Mesothelial cell of epicardium (in vitro differentiated cells): ENCODE measurements at places on chromosomes 5 and 9.

DNA sequence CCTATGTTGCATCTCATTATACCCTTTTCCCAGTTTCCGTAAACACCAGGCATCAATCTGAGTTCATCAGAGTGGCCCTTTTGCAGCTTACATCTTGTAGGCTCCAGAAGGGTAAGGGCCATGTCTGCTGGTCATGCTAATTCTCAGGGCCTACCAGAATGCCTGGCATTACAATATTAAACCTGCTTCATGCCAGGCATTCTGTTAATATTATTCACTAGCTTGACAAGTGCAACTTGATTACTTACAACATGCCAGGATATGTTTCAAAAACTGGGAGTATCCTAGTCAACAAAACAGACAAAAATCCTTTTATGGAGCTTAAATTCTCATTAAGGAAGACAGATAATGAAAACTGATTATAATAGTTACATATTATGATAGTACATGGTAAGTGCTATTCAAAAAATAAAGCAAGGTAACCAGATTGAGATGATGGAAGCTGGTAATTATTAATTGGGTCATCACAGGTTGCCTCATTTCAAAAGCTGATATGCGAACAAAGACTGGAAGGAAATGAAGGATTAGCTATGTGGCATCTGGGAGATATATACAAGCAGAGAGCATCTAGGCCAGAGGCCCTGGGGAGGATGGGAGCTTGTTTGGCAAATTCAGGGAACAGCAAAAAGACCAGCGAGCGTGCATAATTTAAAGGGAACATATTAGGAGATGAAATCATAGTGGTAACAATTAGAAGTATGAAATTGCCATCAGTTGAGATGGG, 406.3 kb downstream of the DMRT2 start:
- no peak for DNase-seq

- DNase-seq = no peak
These were observed 37.9 kb downstream of the MED27 start for GRCh38 chr9:132041798-132042197.

- DNase-seq = no peak
These were observed 7.2 kb downstream of the ISOC1 start for GRCh38 chr5:129101794-129102193.

DNA sequence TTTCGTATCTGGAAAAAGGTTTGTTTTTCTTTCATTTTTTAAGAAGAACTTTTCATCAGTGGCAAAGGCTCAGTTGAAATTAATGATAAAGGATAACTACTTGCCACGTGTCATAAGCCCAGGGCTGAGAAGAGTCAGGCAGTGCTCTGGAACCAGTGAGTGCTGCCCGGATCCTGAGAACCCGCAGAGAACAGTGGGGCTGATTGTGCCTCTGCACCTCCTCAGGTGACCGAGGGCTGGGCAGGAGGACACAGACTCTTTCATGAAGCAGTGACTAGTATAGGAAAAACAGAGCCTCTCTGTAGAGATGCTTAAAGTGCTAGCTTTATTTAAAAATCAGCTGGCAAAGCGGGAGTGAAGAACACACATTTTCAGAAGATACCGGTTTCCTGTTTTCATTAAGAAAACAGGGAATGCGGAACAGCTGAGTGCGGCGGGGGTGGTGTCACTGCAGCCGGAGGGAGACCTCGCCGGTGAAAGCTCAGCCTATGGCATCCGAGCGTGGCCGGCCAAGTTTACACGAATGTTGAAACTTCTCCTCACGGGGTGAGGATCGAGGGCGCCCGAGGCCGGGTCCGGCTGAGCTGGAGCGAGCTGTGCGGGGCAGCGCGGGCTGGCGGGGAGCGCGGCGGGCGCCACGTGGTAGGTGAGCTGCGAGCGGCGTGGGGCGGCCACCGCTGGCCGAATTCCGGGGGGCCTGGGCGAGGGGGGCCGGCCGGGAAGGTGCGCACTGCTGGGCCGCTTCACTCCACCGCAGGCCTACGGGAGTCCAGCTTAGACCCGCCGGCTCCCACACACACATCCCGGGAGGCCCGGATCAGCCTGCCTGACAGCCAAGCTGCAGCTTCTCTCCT, 134.7 kb upstream of the DMRT1 start:
- DNase-seq = peak; percentile 70

DNA sequence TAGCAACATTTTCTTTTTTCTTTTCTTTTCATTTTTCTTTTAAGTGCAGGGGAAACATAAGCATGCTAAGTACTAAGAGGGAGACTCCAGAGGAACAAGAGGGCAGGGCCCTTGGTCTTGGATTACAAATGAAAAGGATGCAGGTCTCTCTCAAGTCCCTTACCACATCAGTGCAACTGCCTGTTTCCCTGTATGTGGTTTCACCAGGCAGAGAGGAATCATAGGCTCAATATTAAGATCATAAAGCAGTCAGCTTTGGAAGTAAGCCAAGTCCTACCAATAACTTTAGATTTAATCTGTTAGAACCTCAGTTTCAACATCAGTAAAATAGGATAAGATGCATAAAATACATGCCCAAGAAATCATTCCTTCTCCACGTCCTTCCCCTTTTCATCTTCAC, 422.7 kb upstream of the PAPPA start:
- no peak for DNase-seq

- DNase-seq = no peak
These were observed 70.5 kb upstream of the HMHB1 start for GRCh38 chr5:143741421-143741820.

GRCh38 chr5:170585273-170585948, 81.6 kb downstream of the KCNIP1 start:
- no peak for DNase-seq

DNA sequence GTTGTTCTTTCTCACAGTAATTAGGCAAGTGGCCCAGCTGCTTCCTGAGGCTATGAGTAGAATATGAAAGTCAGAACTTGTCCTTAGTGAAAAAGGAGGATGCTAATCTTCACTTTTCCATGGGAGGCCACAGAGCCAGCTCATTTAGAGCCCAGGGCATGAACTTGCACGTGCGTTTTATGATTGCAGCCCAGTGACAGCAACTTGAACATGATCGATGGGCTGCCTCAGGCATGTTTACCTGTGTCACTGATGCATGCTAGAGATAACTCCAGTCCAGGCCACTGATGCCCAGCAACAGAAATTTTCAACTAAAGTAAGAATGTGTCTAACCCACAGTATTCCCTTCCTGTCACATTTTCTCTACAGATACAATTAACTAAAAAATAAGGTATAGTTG, 179.3 kb downstream of the CTNND2 start:
- DNase-seq = no peak

DNA sequence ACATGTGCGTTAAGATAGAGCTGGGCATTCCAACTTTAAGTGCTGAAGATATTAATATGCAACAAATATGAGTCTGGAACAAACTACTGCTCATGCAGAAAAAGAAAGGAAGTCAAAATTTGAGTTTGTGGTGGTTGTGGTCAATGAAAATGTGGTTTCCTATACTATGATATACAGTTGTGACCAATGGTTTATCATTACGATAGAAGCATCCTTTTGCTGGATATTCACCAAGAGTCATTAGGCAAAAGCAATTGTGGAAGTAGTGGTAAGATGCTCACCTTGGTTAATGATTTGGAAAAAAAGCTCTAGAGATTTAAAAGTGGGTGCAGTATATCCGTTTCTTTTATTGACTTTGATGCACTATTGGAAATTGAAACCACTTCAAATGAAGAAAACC, 1007.0 kb downstream of the NR2F1-AS1 start:
- DNase-seq = no peak

DNA sequence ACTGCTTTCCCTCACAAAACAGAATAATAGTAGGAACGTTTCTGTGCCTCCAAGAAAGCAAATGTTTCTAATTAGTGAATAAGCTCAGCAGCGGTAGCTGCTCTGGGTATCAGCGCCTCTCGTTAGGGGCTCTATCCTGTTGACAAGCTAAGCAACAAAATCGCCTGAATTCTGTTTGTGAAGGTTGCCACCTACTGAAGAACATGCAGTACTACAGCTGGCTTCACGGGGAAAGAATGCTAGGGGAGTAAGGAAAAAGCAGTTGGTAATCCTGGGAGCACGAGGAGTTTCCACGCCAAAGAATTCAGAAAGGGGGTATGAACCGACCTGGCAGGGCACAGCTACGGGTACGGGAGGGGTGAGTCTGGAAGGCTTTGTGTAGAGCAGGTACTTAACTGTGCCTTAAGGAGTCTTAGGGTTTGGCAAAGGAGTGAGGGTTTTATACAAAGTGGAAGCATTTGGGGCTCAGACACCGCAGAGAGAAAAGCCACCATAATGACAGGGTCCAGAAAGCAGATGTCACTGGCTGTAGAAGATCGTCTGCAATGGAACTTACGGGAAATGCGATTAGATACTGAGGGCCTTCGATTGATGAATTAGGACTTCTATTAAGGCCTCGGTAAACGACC, 171.7 kb downstream of the TTC39B start:
- peak; percentile 21 for DNase-seq

DNA sequence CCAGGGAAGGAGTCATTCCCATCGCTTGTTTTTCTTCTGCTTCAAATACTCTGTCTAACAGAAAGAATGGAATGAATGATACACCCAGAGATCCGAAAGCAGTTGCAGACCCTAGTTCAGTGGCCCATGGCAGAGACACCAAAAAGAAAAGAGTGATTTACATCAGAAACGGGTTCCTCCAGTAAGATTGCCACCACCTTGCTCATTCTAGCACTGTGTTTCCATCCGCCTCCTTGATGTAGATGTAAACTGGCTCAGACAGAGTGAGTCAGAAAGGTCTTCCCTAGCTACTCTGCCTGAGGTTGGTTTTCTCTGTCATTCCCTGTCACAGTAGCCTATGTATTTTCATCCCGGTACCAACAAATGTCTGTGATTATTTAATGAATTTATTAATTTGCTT, 15.9 kb upstream of the CLINT1 start:
- DNase-seq = no peak

DNA sequence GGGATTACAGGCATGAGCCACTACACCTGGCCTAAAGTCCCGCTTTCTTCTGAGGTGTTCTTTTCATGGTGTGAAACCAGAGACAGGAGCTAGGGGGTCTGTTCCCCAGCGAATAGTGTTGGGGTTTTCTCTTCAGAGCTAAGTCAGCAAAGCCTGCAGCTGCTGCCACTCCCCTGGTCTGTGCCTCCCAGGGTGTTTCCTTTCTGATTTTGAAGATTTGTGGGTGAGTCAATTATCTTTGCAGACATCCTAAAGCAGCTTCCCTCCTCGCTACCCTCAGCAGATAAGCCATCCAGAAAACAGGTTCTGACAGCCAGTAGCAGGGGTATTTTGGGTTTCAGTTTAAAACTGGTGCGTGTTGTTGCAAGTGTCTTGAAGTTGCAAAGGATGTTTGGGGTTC, 72.0 kb upstream of the IQGAP2 start:
- no peak for DNase-seq

DNA sequence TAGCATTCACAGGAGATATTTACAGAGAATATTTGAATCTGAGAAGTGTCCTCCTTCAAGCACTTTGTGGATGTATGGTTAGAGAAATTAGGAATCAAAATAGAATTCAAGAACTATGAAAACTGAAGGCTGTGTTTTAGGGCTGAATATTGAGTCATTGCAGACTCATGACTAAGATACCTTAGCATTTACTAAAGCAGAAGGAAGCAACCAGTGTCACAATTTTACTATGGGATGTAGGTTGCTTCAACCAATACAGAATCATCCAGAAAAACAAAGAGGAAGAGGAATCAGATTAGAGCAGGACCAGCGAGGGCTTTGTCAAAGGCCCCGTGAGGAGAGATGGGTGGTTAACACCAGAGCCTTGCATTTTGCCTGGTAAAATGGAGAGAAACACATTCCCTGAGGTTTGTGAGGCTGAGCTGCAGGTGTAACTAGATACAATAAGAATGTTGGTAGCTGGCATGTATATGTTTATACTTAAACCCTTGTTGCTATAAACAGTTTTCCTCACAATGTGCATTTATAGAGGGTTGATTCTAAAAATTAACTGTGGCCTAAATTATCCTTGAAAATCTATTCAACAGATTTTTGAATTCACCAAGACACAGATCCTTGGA, 518.1 kb downstream of the AGTPBP1 start:
- no peak for DNase-seq

DNA sequence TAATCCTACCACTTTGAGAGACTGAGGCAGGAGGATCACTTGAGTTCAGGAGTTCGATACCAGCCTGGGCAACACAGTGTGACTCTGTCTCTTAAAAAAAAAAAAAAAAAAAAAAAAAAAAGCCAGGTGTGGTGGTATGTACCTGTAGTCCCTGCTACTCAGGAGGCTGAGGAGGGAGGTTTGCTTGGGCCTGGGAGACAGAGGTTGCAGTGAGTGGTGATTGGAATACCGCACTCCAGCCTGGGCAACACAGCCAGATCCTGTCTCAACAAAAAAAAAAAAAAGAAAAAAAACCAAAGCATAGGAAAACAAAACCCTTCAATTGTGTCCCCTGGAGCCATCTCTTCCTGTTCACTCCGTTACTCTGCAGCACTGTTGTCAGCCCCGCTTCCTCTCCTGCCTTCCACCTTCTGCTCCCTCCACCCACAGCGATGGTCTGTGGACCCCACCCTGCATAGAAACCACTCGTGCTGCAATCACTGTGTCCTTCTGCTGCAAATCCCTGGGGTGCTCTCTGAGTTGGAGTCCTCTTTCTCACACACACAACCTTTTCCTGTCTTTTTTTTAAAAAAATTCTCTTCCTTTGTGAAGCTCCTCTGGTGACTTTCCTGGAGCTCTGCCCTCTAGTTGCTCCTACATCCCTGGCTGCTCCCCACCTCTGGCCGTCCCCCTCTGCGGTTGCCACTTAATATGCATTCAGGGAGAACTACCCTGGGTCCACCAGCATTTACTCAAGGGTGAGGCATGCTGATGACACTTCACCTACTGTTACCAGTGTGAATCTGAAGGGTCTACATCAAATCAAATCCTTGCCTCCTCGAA, 22.2 kb downstream of the CCT5 start:
- DNase-seq = no peak

- no peak for DNase-seq
These were observed 85.5 kb upstream of the PITX1 start for GRCh38 chr5:135119481-135119880.

GRCh38 chr5:72179028-72179815, 71.9 kb downstream of the MAP1B start:
- no peak for DNase-seq

DNA sequence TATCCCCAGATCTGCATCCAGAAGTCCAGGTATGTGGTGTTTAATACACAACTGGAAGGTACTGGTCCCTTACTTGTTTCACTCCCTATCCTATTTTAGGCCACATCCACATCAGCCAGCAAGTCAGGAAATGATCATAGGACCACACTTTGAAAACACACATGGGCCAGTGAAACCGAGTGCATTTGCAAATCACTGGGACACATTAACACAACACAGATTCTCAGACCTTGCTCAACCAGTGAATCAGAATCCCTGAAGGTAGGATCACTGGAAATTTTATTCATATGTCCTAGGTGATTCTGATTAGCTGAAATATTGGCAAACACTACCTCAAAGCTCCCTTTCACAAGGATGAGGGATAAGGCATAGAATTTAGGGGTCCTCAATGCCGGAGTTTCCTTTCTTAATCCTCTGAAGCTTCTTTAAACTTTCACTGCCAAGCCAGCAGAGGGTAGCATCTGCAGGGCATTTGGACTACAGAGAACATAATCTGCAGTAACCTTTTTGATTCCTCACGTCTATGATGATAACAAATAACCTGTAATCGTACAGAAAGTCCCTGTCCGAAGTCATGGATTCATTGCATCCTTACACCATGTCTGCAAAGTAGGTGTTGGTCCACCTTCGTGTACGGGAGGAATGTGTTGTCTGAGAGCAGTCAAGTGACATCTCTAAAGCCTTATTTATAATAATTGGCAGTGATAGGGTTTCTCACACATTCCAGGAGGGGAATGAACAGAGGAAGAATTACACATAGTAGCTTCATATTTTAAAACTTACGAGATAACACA, 11.0 kb upstream of the ABLIM3 start:
- DNase-seq = no peak
